ENCODE measurements at places on chromosomes 5 and 9.

GRCh38 chr5:13143630-13144029 is 800.9 kb downstream of the DNAH5 start:
- DNase-seq: no peak

- DNase-seq: no peak
Measured at GRCh38 chr5:167392240-167392639, 899.2 kb upstream of the WWC1 start.

DNA sequence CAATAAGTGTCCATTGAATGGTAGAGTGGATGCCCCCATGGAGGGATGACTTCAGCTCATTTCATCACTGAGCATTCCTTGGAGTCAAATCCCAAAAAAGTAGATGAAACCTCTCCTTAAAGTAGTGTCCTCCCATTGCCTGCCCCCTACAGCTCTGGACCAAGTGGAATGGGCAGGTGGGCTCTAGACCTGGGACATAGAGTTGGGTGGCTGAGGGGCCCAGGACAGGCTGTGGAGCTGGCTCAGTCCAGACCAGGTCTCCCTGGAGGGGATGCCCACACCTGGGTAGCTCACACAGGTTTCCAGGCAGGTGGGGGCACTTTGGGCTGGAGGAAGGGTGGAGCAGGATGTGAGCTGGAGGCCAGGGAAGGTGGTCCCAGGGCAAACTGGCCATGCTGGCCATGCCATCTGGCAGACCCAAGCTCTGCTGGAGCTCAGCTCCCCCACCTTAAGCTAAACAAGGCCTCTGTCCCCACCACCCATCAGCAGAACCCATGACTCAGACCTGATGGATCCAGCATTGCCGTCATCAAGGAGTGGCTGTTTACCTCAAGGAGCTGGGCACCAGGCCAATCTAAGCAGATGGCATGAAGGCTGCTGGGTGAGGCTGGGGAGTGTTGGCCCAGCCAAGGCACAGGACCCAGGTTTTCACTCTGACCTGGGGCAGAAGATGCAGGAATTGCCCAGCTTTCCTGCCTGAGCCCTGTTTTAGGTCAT is 6.2 kb upstream of the SPINK4 start:
- DNase-seq: peak; percentile 82

DNA sequence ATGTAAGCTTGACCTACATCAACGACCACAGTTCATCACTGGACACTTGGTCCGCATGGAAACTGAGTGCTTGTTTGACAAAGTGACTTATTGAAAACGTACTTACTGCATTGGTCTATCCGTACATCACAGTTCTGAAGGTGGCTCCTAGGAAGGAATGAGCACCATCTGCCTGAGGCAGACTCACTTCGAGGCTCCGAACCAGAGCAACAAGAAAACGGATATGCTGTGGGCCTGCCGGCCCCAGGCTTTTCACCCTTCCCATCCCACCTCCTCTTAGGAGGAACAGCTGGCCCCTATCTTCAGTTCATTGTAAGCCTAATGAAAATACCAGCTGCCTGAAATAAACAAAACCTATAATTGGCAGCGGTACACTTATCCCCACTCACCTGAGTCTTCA is 67.2 kb upstream of the TSLP start:
- DNase-seq: no peak

GRCh38 chr5:126978258-126978657 is 52.1 kb downstream of the MARCHF3 start:
- no peak for DNase-seq

GRCh38 chr9:132184124-132184523 is 22.3 kb downstream of the NTNG2 start:
- DNase-seq: no peak

GRCh38 chr5:167870055-167870454 is 421.4 kb upstream of the WWC1 start:
- DNase-seq: no peak

DNA sequence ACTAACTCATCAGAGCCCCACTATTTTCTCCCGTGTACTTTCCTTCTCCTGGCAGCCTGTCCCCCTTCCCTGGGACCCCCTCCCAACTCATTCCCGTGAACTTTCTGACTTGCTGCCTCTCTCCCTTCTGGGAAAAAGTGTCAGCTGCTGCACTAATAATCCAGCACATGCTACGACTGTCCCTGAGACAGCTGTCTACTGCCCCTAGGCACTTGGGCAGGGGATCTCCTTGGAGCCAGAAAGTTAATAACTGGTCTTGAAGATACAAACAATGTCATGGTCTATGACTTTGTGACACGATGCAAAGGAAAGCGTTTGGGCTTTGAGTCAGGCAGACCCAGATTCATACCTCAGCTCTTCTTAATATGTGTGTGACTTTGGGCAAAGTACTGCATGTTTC is 10.1 kb upstream of the RNF183 start:
- no peak for DNase-seq

DNA sequence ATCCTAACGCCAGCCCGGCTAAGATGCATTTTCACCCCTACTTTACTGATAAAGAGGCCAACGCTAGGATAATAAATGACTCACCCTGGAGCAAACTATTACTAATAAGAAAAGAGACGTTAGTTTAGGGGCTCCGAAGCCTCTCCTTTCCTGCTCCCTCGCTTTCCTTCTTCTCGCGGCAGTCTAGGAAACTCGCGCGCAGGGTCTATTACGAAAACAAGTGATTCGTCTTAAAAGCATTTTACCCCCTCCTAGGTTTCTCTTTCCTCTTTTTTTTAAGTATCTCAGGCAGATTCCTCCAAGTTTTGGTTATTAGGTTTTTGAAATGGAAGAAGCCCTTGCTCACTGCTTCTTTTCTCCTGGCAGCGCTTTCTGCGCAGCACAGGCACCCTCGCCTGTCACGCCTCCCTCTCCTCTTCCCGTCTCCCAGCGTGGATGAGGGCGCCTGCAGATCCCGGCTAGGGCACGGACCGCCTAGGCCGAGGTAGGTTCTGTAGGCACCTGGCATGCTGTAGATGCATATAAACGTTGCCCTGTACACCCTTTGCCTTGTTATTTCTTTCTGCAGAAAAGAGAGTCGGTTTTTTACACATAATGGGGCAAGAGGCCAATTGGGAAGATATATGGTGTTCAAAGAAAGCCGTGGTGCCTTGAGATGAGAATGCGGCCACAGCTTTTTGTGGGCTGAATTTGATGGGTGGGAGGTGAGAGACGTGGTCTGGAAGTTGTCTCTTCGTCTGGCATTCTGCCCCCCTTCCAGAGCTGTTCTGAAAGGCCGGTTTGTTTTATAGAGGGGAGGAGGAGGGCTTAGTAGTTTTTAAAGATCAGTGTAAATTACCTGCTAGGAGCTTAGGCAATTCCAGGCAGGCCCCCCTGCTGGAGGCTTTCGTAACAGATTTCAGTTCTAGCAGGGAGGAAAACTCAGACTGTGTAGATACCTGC is 983 bp downstream of the GCNT1 start:
- peak; percentile 33 for DNase-seq

DNA sequence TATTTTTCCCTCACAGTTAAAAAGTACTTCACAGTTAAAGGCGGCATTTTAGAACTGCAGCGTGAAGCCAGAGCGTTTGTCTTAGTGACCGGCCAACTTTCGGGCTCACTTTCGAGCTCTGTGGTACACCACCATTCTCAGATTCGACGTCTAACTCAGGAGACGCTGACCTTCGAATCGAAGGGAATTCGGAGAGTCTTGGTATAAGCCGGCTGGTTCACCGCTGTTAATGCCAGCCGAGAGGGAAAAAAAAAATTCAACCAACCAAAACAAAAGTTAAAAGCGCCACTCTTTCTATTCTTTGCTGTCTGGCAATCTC is 544 bp upstream of the SNX24 start:
- no peak for DNase-seq

DNA sequence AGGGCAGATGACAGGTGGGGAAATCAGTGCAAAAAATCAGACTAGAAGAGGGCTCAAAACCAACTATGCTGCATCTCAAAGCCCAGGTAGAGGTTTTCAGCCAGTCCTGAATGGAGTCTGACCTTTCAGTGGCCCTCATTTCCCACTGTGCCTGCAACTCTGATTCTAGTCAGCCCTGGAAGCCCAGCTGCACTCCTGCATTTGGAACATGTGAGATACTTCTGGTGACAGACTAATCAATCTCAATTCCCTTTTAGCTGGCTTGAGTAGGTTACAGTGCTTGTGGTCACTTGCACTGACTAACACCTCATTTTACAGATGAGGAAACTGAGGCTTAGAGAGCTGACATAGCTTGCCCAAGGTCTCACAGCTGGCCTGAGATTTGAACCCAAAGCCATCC is 7.9 kb upstream of the ACSL6 start:
- DNase-seq: no peak

DNA sequence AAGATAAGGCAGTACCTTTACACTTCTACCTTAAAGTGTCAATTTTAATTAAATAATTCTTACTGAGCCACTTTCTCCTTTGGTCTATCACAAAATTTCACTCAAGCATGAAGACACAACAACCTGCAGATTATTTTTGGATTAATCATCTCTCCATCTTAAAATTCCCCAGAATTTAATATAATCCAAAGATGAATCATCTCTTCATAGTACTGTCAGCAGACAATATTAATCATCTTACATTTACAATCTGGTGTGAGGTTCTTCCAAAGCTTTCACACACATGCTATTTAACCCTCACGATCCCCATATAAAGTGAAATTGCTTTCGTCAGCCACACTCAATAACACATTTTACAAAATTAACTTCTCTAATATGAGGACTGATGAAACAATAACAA is 43.0 kb downstream of the LHFPL2 start:
- DNase-seq: no peak

- no peak for DNase-seq
Measured at GRCh38 chr5:143154510-143155370, 248.7 kb downstream of the NR3C1 start.

DNA sequence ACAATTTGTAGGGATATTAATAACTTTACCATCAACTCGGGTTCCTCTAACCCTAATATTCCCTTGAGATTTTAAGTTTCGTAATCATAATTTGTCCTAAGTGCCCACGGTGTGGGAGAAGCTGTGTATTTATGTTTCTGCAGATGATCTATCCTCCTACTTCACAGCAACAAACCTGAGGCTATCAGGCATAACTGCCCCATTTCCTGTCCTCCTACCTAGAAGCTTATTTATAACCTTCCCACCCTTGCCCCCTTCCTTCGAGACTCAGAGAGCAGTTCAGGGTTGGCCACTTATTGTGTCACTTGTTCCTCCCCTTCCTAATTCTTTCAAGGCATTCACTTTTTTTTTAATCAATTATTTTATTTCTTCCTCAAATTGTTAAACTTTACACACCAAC is 29.6 kb upstream of the LCP2 start:
- no peak for DNase-seq

All from COR-L47 (cell line).